Suppressor macrophage (primary cell): ENCODE measurements at places on chromosomes 3 and 15.
A peak's percentile ranks its signal among the peaks of the same experiment; 100 is the strongest.

GRCh38 chr3:116392291-116392690 is 53.0 kb downstream of the LSAMP start:
- DNase-seq = no peak

- DNase-seq = no peak
Observed at GRCh38 chr15:29309139-29309538, 39.5 kb upstream of the NSMCE3 start.

- DNase-seq = no peak
Observed at GRCh38 chr3:118504906-118505305, 529.7 kb downstream of the IGSF11 start.

GRCh38 chr3:32994045-32994444 is 42.6 kb downstream of the CCR4 start:
- no peak for DNase-seq

- peak; percentile 7 for DNase-seq
Observed at GRCh38 chr3:14988988-14989394, 41.6 kb downstream of the NR2C2 start.

GRCh38 chr3:159174715-159175692 is 373.1 kb downstream of the MFSD1 start:
- DNase-seq = no peak

DNA sequence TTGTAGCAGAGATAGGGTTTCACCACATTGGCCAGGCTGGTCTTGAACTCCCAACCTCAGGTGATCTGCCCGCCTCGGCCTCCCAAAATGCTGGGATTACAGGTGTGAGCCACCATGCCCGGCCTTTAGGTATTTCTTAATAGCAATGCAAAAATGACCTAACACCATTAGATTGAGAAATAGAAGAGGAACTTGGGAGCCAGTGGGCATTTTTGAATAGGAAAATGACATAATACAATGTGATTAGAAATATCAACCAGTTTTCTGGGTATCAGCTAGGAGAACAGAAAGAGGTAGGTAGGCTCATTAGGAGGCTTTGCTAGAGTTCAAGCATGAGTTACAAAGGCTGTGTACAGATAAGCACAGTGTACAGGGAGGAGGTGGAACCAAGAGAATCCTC is 101.8 kb upstream of the TBC1D5 start:
- DNase-seq = no peak
